GM23248 (cell line): ENCODE measurements at places on chromosomes 2 and 18. TPM values are rescaled to one million over a fixed set of nuclear protein-coding genes. Genes with fewer than 3 reads are reported as not detected.

- no peaks in the 10 kb centered on the region for H3K36me3 ChIP-seq
- no peaks in the 10 kb centered on the region for H3K4me1 ChIP-seq
- no peak overlapping the region for H3K4me3 ChIP-seq
- H3K27ac ChIP-seq: no peak overlapping the region
- DNase-seq: no peak
Observed at GRCh38 chr18:79640064-79640672, 39.4 kb upstream of the CTDP1 start.

DNA sequence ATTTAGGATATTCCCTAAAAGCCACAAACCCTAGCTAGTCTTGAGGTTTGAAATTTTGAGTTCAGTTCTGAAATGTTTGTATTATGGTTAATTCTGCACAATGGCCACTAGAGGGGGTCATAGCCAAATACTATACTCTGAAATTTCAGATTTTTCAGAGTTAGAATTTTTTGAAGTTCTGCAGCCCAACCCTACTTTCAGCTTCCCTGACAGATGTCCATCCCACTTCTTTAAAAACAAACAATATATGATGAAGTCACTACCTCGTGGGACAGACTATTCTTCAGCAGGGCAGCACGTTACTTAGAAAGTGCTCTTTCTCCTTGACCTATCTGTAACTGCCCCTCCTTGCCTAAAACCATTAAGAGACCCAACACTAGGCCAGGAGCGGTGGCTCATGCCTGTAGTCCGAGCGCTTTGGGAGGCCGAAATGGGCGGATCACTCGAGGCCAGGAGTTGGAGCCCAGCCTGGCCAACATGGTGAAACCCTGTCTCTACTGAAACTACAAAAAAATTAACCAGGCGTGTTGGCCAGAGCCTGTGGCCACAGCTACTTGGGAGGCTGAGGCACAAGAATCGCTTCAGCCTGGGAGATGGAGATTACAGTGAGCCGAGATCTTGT lies 48.2 kb upstream of the PAPOLG start:
- peaks cover 23% of the 10 kb centered on the region for H3K4me1 ChIP-seq
- no peaks in the 10 kb centered on the region for H3K36me3 ChIP-seq
- H3K27me3 ChIP-seq: no peaks in the 10 kb centered on the region
- DNase-seq: peak; percentile 70
- H3K4me3 ChIP-seq: no peak overlapping the region

GRCh38 chr2:238634701-238635357 lies 208.1 kb downstream of the ASB1 start:
- H3K36me3 ChIP-seq: no peaks in the 10 kb centered on the region
- no peak overlapping the region for H3K4me3 ChIP-seq
- no peaks in the 10 kb centered on the region for H3K27me3 ChIP-seq
- DNase-seq: no peak

GRCh38 chr2:190182071-190182524 lies 119.6 kb upstream of the MSTN start:
- no peaks in the 10 kb centered on the region for H3K36me3 ChIP-seq
- H3K27me3 ChIP-seq: no peaks in the 10 kb centered on the region
- H3K4me3 ChIP-seq: no peak overlapping the region
- no peak overlapping the region for H3K27ac ChIP-seq
- DNase-seq: no peak

- no peak overlapping the region for H3K27ac ChIP-seq
- no peaks in the 10 kb centered on the region for H3K36me3 ChIP-seq
- H3K4me3 ChIP-seq: no peak overlapping the region
Observed at GRCh38 chr2:84556190-84556589, 39.9 kb downstream of the DNAH6 start.

GRCh38 chr2:7428454-7429204 lies 511.4 kb downstream of the RNF144A start:
- H3K4me1 ChIP-seq: peaks cover 9% of the 10 kb centered on the region
- no peaks in the 10 kb centered on the region for H3K36me3 ChIP-seq
- no peak overlapping the region for H3K4me3 ChIP-seq
- H3K27ac ChIP-seq: no peak overlapping the region
- DNase-seq: no peak

DNA sequence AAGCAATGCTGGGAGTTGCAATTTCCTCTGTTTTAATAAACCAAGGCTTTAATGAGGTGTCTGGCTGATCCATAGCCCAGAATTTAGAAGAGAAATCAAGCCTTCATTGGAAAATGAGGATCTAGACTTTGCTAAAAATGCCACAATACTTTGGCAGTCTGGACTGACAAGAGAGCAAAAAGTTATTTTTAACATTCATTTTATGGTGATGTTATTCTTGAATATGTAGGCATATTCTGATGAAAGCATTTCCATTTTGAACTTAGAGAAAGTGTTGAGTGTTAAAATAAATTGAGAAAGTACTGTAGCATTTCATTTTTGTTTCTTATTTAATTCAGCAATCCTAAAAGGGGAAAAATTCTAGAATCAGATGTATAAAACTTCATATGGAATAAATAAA lies 151.8 kb upstream of the HNMT start:
- H3K27me3 ChIP-seq: no peaks in the 10 kb centered on the region
- DNase-seq: no peak
- no peak overlapping the region for H3K4me3 ChIP-seq
- H3K27ac ChIP-seq: no peak overlapping the region

NR4A2 gene
- total RNA-seq: 0.86 and 1.1 TPM in 2 replicates

VWA3B gene
- total RNA-seq: not detected in 2 replicates

CDK15 gene
- 1.3 and 3.2 TPM in 2 replicates for total RNA-seq

KYNU gene
- under 0.01 TPM in 1 of 2 replicates, not detected in the other for total RNA-seq

RIT2 gene
- not detected in 2 replicates for total RNA-seq
